Heart left ventricle (tissue), 16 donors: ENCODE measurements at places on chromosomes 11 and 22. TPM values are rescaled to one million over a fixed set of nuclear protein-coding genes. Genes with fewer than 3 reads are reported as not detected.

- no peak for DNase-seq
Measured at GRCh38 chr11:119728211-119728626, 781 bp downstream of the NECTIN1 start.

- peak; percentile 79 for DNase-seq
Measured at GRCh38 chr11:14644226-14645014, 816 bp downstream of the PDE3B start.

DNA sequence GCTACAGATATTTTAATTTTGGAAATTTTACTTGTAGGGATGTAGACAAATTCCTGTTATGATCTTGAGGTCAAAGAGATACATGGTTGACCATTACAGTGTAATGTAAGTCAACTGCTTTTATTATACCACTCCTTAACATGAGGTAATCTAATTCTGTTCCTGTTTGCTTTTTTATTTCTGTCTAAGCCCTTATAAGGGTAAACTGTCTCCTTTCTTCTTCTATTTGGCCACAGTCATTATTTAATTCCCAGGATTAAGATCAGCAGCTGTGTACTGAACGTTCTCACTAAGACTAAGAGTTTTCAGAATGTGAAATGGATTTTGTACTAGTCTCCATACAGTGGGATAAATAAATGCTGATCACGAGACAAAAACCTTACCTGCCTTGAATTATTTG is 32.8 kb downstream of the C2CD3 start:
- DNase-seq: no peak

GRCh38 chr11:721741-722345 is 15.8 kb downstream of the EPS8L2 start:
- no peak for DNase-seq

DNA sequence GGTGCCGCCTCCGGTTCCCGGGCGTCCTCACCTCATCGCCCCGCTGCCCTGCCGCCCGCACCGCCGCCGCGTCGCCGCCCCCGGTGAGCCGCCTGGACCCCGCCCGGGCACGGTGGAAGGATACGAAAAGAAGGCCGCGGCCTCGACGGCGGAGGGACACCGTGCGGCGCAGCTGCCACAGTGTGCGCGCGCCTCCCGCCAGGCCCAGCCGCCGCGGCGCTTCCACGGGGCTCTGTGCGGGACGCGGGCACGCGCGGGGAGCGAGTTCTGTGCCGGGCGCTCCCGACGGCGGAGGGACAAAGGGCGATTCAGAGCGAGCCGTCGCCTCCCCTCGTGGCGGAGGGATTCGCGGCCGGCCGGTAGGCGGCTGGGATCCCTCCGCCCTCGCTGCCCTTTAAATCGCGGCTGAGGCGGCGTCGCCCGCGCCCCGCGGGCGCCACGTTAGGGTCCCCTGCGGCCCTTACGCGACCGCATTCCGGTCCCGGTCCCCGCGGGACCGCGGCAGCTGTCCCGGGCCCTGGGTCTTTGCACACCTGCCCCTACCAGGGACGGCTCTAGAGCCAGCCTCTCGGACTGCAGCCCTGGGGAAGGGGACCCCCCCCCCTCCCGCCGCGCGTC is 568 bp upstream of the KMT5B start:
- DNase-seq: peak; percentile 94

DNA sequence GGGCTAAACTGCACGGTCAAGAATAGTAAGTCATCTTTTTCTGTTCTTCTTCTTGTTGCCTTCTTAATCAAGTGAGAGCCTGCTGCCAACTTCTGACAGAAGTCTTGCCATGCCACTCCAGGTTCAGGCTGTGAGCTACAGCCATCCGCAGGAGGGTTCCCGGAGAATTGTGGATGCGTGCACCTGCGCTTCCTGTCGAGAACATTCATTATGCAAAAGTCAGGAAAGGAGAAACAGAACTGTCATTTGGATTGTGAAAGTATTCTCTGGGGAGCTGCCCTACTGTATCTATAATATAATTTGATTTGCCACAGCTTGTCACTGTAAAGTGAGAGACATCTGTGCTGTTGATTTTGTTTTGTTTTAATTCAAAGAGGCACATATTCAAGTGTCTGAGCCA is 12.3 kb downstream of the IL17RA start:
- no peak for DNase-seq

DNA sequence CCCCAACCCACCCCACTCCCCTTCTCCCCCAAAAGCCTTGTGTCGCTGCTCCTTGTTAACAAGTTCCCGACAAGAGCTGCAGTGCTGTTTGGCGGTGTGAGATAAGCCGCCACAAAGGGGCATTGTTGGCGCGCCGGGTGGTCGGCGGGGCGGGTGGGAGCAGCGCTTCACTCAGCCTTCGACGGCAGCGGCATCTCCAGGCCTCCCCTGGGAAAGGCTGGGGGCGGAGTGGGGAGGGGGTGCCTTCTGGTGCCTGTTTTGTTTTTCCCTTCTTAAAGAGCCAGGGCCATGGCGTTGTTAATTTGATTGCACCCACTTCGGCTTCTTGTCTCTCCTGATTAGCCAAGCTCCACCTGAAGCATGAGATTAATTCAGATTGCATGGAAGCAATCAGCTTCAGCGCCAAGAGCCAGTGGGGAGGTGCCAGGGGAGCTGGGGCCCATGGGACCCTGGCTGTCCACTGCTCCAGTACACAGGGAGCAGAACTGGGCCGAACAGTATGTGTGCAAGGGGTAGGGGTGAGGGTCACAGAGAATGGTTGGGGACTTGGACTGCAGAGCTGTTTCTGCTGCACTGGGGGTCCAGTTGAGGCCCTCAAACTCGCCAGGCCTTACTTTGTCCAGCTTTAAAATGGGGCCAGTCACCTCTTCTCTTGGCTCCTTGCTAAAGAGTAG is 165.1 kb downstream of the CEP164 start:
- no peak for DNase-seq

- DNase-seq: no peak
Measured at GRCh38 chr22:23565915-23566704, 14.0 kb downstream of the IGLL1 start.

DNA sequence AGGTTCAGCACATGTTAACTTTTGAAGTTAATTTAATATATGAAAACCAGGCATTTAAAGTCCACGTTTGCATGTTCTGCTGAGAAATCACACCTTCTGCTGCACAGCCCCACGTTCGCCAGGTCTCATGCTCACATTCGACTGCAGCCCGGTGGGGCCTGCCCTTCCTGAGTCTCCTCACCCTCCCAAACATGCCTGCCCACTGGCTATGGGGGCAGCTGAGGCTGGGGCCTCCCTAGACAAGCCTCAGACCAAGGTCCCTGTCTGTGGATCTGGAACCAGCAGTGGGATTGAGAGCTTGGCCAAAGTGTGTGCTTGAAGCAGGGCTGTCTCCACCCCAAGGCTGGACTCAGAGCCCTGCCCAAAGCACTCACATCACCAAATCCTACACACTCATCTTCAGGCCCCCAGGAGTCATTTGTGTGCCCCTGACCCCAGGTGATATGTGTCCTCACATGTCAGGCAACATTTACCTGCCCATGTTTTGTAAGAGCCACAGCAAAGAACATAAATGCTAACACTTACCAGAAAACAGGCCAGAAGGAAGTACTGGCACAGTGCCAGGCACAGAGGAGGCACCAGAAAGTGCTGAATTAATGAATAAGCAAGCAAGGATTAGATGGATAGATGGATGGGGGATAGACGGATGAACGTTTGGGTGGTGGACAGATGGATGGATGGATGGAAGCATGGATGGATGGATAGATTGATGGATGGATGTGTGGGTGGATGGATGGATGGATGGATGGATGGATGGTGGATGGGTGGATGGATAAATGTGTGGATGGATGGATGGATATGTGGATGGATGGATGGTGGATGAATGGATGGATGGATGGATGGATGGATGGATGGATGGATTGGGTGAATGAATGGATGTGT is 9.4 kb upstream of the FADD start:
- DNase-seq: no peak

DNA sequence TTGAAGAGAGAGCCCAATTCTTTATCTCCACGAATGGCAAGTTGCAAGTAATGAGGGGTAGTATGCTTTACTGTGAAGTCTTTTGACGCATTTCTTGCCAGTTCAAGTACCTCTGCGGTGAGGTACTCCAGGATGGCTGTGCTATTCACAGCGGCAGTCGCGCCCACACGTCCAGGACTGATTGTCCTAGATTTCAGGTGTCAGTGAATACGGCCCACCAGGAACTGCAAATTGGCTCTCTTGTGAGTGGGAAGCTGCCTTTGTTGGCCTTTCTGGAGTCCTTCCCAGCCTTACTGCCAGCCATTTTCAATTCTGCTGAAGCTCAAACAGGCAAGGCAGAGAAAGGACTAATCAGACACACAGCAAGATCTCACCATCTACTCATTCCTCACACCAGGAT is 8.5 kb downstream of the PPFIA1 start:
- no peak for DNase-seq

DNA sequence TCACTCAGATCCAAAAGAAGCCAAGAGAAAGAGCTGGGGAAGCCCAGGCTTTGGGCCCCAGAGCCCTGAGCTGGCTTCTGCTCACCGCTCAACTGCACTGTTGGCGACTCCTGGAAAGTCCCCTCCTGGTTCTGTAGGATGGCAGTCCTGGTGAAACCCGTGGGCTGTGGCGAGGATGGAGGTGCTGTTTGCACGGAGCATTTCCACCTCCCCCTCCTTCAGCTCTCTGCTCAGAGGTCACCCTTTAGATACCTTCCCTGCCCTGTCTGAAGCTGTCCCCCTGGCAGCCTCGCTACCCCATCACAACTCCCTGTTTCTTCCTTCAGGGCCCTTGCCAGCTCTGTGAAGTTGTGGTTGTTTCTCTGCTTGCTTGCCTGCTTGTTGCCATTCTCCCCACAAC is 97.8 kb downstream of the MYO18B start:
- DNase-seq: no peak

GRCh38 chr11:106958517-106959248 is 59.6 kb downstream of the GUCY1A2 start:
- DNase-seq: no peak

DNA sequence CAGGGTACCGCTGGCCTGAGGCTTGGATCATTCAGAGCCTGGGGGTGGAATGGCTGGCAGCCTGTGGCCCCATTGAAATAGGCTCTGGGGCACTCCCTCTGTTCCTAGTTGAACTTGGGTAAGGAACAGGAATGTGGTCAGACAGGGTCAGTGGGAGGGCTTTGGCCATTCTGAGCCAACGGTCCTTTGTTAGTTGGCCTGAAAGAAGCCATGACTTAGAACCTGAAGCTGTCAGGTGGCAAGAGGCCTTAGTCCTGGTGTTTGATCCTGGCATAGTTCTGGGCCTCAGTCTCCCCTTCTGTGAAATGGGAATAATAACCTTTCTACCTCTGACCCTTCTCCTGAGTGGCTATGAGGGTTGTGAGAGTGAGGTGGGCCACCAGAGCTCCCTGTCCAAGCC is 8.3 kb downstream of the PGAP2 start:
- no peak for DNase-seq

GRCh38 chr11:68377389-68377795 is 65.0 kb downstream of the LRP5 start:
- DNase-seq: peak; percentile 56

GRCh38 chr11:5967708-5968107 is 586 bp downstream of the OR56A5 start:
- DNase-seq: no peak

DNA sequence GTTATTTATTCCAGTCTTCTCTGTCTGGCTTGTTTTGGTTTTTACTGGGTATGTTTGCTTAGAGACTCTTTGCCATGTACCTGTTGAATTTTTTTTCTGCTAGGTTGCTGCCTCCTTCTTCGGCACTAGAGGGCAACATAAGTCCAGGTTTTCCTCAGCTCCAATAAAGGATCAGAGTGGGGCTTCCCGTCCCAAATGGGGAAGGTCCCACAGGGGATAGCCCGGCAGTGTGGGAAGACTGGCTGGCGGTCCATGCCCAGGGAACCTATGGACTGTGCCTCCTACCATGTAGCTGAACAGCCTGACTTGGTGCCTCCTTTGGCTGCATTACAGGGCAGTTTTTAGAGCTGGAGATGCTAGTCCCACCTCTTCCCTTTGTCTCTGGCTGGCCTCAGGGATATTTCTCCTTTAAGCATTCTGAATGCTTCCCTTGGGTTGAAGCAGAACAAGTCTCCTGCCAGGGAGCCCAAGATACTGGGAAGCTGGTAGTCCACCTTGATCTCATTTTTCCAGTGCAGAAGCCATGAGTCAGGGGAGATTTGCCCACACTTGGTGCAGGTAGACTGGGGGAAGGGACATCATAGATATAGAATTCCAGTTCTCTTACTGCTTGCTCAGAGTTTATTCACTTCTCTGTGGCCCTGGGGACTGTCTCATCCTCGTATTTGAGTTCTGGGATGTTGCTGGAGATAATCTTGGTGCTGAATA is 60.2 kb downstream of the BRD1 start:
- DNase-seq: no peak

DNA sequence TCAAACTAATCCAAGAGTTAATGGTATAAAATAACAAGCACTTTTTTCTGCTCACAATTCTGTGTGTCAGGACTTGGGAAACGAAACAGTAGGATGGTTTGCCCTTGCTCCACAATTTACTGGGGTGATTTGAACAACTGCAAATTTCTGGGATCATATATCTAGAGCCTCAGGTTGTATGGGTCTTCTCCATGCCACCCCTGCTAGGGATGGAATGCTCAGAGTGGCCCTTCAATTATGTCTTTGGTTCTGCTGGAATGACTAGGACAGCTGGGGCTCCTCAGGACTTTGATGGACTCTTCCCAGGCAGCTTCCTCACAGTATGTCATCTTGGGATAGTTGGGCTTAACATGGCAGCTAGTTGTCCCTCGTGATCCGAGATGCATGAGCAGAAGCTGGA is 223.0 kb upstream of the ANO5 start:
- no peak for DNase-seq

- DNase-seq: no peak
Measured at GRCh38 chr11:113417428-113417827, 29.8 kb downstream of the ANKK1 start.

- DNase-seq: no peak
Measured at GRCh38 chr11:24760681-24761080, 263.8 kb downstream of the LUZP2 start.

DNA sequence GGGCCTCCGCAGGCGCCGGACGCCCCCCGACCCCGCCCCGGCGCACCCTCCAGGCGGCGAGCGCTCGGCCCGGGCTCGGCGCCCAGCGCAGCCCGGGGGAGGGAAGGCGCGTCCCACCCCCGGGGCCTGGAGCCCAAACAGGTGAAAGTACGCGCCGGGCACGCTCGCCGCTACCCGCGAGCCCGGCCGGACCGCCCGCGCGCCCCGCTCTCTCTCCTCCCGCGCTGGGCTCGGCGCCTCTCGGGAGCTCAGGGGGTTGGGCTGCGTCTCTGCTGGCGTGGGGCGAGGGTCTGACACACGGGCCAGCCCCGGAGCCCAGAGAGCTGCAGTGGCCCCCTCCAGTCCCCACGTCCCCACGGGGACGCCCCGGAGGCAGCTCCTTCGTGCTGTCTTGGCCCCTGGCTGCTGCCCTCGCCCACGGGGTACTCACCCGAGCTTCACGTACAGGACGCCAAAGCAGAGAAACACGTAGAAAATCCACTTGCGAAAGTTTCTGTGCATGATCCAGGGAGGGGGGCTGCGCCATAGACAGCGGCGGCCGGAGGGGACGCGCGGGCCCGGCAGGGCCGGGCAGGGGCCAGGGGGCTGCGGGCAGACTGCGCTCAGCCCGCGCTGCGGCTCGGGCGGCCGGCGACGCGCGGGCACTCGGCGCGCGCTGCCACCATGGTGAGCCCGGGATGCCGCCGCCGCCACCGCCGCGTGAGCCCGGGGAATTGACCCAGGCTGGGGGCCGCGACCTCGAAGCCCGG is 534 bp downstream of the WNT7B start:
- no peak for DNase-seq

SSTR3 gene
- total RNA-seq: not detected

ASCL2 gene
- total RNA-seq: not detected

GGTLC3 gene
- not detected for total RNA-seq

IPO7 gene
- total RNA-seq: 71.7 TPM

ACR gene
- total RNA-seq: 0.50 TPM
